ENCODE measurements at places on chromosomes 6 and 20.

DNA sequence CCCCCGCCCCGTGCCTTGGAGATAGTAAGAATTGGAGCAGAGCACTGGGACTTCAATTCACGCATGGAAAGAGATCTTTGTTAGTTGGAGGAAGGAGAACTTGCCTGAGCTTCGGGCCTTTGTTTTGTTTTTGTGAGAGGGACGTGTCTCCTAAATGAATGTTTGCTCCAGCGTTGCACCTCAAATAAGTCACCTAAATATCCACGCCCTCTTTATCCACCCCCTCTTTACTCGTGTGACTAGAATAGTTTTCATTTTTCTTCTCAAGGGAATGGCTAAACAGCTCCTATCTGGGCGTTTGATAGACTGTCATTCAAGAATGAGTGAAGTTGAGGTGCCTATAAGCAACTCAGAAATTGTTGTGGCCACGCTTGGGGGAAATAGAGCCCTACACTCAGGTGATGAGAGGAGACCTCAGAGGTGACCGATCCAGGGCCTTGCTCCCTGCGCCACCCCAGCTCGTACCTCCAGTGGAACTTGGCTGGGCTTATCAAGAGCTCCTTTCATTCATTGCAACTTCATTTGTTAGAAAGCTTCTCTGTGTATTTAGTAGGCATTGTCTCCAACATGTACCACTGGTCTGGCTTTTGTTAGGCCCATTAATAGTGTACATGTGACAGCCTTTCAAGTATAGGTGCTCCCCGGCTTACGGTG is 861 bp downstream of the PCMTD2 start:
- no peak for DNase-seq

- DNase-seq, result no peak
Observed at GRCh38 chr20:31680286-31681127, 42.2 kb downstream of the BCL2L1 start.

DNA sequence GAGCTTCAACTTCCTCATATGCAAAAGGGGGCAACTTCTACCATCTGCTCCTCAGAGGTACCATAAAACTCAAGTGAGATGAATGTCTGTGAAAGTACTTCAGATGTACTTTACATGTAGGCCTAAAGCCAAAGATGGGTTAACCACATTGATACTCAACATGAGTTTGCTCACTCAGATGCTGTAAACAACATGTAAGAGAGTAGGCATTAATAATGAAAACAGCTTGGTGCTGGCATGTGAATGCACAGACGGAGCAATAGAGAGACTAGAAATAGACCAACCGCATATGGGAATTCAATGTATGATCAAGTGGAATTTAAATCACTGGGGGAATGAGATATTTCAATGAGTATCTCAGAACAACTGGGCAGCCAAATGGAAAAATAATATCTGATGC is 143.8 kb upstream of the CDYL start:
- DNase-seq, result no peak

DNA sequence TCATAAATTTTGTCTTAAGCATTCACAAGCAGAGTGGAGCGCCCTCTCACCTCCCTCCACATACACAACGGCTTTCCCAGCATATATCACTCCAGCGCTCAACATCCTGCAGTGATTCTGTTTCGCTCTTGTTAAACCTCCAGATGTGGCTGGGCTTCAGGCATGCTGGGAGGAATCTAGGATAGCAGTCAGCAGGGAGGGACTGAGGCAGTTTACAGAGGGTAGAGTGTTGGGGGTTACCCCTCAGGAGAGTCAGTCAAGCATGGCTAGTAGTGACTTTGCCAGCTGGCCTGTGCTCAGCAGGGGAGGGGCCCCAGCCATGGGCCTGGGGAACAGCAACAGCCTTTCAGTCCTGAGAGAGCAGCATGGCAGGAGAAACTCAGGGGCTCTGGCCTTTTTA is 161.4 kb upstream of the FLRT3 start:
- DNase-seq, result peak; percentile 46

DNA sequence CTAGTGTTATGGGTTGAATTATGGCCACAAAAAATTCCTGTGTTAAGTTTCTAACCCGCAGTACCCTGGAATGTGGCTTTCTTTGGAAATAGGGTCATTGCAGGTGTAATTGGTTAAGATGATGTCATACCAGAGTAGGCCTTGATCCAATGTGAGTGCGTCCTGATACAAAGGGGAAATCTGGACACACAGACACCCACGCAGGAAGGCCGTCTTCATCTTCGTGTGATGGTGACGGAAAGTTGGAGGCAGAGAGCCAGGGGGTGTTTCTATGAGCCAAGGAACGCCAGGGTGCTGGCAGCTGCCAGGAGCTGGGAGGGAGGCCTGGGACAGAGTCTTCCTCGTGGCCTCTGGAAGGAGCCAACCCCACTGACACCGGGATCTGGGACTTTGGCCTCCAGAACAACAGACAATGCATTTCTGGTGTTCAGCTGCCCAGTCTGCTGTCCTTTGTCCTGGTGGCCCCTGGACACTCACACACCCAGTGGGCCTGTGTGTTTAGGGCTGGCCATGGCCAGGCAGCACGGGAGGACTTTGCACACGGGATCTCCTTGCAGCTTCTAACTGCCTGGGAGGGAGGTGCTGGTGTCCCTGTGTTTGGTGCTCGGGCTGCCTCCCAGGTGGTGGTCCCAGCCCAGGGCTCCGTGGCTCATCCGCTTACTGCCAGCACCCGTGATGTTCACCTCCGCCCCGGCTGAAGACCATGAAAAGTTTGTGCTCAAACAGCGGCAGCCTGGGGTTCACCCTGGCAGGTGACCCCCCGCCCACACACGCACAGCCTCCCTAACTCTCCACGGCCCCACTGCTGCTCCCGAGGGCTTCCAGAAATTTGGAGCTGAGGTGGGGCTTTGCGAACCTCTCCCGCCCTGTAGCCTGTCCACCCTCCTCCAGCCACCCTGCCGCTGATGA is 53.4 kb upstream of the GATA5 start:
- no peak for DNase-seq

- peak; percentile 92 for DNase-seq
Observed at GRCh38 chr6:1527073-1527457, 82.7 kb upstream of the FOXC1 start.

DNA sequence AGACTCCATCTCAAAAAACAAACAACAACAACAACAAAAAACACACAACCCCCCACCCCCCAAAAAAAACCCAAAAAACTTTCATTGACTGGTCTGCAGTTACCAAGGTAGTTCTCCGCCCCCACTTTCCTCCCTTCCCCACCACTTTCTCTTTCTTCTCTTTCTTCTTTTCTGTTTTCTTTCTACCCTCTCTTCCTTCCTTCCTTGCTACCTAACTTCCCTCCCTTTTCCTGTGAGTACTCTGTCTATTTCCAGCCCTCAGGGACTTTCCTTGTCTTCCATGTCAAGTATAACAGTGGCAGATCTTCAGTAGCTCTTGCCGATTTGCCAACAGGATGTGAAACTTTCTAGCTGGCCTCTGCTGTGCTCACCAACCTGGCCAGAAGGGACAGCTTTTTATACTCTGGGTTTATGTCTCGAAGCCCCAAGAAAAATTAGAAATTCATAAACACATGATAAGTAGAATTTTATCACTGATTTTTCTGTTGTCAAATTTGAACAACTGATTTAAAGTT is 399.5 kb downstream of the QKI start:
- DNase-seq, result no peak

DNA sequence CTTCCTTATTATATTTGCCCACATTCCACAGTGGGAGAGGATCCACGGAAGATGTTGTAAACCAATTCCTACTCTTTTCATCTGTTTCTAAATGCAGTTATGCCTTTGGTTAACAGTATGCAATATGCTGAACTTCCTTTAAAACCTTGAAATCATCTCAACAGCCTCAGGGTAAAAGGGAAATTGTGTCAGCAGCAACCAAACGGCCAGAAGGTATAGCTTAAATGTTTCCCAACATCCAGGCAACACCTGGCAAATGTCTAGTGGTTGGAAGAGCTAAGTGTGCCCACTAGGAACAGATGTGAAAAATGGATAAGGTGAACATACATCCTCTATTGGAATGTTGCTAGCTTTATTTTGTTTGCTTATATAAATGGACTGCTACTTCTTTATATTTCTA is 164.8 kb downstream of the FAXC start:
- DNase-seq, result no peak

GRCh38 chr6:112618849-112619248 is 271.7 kb downstream of the RFPL4B start:
- no peak for DNase-seq

DNA sequence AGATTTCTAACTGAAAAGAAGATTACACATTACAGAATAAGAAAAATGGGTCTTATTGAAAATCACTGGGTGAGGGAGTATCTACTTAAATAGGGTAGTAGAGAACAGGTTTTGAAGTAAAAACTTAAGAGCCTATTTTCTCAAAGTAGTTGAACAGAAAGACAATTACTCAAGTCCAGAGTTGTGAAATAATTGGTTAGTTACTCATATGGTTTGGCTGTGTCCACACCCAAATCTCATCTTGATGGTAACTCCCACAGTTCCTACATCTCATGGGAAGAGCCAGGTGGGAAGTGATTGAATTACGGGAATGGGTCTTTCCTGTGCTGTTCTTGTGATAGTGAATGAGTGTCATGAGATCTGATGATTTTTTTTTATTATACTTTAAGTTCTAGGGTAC is 1035.3 kb upstream of the GJE1 start:
- no peak for DNase-seq

DNA sequence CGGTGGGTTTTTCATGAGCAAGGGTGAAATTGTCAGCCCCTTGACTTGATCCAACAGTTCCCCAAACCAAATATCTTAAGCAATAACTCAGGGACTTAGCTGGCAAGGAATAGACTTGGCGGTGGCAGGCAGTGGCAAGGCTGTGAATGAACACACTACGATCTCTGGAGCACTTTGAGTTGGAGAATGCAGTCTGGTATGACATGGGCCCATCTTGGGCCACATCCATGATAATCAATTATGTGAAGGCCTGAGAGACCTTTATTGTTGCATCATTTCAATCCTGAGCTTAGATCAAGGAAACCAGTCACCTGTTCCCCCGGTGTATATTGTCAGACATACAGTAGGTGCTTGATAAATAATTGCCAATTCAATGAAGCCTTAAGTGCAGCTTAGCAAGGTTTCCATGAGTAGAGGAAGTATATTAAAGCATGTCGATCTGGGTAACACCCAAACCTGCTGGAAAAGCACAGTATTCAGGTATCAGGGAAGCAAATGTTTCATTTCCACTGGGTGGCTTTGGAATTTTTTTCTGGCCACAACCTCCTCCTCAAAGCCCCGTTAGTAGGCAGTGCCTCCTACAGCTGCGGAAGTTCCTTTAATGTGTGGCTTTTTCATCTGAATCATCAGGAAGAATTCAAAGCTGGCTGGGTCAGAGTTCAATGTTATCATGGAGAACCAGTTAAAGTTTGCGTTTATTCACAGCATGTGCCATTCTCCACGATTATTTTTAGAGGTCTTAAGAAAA is 10.2 kb downstream of the CASS4 start:
- no peak for DNase-seq

GRCh38 chr6:4941782-4942672 is 61.8 kb downstream of the RPP40 start:
- no peak for DNase-seq

- DNase-seq, result no peak
Observed at GRCh38 chr6:5781966-5782556, 224.7 kb downstream of the NRN1 start.

Data from left hindlimb (tissue), 1 donor.